Naive B cell (primary cell): ENCODE measurements at places on chromosomes 4 and X. TPM values are rescaled to one million over a fixed set of nuclear protein-coding genes. Genes with fewer than 3 reads are reported as not detected.
A peak's percentile ranks its signal among the peaks of the same experiment; 100 is the strongest.

CXorf49 gene
- polyA plus RNA-seq = not detected

- peaks cover 9% of the 10 kb centered on the region for H3K27me3 ChIP-seq
- DNase-seq = no peak
- peaks cover 6% of the 10 kb centered on the region for H3K4me1 ChIP-seq
- no peak overlapping the region for H3K27ac ChIP-seq
Measured at GRCh38 chrX:24339911-24340310, 20.5 kb upstream of the SUPT20HL1 start.

DNA sequence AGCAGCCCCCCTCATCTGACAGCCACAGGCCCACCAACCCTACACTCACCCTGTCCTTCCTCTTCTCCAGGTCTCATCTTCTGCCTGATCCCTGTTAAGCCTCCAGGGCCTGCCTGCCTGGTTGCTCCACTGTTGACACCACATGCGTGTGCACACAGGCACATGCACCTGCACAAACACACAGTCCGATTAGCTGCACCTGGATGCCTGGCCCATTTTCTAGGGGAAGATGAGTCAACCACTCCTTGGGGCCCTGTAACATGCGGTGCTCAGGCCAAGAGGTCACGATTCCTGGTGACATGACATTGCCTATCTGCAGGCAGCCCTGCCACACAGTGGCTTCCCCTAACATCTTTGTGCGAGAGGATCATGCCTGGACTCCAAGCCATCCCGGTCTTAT, 498.4 kb downstream of the BCOR start:
- H3K4me3 ChIP-seq = no peak overlapping the region
- DNase-seq = no peak
- no peak overlapping the region for H3K27ac ChIP-seq
- H3K27me3 ChIP-seq = peaks cover 28% of the 10 kb centered on the region
- H3K4me1 ChIP-seq = no peaks in the 10 kb centered on the region

- H3K27ac ChIP-seq = no peak overlapping the region
- no peaks in the 10 kb centered on the region for H3K4me1 ChIP-seq
- no peaks in the 10 kb centered on the region for H3K36me3 ChIP-seq
- no peak overlapping the region for H3K4me3 ChIP-seq
- DNase-seq = no peak
- H3K27me3 ChIP-seq = no peaks in the 10 kb centered on the region
Measured at GRCh38 chr4:111697176-111697942, 447.9 kb upstream of the FAM241A start.

GRCh38 chr4:82652062-82652461, 90.3 kb upstream of the TMEM150C start:
- H3K4me1 ChIP-seq = no peaks in the 10 kb centered on the region
- DNase-seq = no peak
- no peak overlapping the region for H3K4me3 ChIP-seq
- H3K36me3 ChIP-seq = no peaks in the 10 kb centered on the region
- no peaks in the 10 kb centered on the region for H3K27me3 ChIP-seq

GRCh38 chr4:86386817-86387415, 27.1 kb upstream of the MAPK10 start:
- H3K36me3 ChIP-seq = no peaks in the 10 kb centered on the region
- peaks cover 8% of the 10 kb centered on the region for H3K4me1 ChIP-seq
- peak overlapping the region; percentile 23 for H3K27ac ChIP-seq
- peaks cover 15% of the 10 kb centered on the region for H3K27me3 ChIP-seq
